IPS DF 6.9 (cell line): ENCODE measurements at places on chromosomes 6 and 20.

DNA sequence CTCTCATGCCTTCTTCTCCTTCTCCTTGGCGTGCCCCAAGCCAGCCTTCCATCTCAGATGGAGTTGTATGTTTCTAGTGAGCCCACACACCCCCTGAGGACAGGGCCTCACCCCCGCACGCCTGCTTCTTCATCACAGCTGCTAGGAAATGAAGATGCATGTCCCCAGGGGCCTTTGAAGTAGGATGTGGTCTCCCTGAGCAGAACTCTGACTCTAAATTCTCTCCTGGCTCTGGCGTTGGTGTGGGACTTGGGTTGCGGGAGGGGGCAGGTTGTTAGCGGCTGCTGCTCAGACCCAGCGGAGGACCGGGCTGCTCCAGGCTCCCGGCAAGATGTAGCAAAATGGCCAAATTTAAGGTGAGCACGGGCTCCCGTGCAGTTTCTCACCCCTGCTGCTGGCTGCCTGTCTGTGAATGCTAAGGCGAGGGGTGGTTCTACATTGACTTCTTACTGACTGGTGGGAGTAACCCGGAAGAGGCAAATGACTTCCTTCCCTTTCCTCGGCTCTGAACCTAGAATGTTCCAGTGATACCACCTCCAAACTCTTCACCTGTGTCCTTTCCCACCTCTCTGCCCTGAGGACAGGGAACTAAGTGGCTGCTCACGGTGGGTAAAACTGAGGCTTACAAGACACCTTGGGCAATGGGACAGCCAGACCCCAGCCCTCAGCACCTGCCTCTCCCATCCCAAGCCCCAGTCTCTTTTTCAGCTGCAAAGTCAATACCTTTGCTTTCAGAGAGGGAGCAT lies 8.8 kb downstream of the SYNJ2 start:
- no peak for DNase-seq

GRCh38 chr6:158711264-158711663 lies 61.4 kb downstream of the SYTL3 start:
- DNase-seq, result no peak

- no peak for DNase-seq
Observed at GRCh38 chr6:139248911-139249310, 42.9 kb downstream of the TXLNB start.

GRCh38 chr6:14396392-14396791 lies 278.8 kb downstream of the CD83 start:
- DNase-seq, result no peak

DNA sequence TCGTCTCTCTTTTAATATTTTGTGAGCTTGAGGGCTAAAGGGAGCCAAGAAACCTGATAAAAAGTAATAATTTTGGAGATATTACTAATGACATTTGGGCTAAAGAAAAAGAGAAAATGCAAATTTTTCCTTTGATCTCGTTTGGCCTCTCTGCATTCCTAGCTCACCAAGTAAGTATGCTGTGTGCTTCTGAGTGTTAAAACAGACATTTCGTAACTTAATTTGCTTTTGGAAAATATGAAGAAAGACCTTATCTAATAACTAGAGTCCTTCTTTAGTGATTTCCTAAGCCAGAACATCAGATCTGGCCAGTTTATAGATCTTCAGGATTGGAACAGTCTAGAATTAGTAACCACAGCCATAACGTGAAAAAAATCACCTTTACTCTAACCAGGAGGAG lies 872.9 kb upstream of the SLC35B3 start:
- DNase-seq, result no peak

- no peak for DNase-seq
Observed at GRCh38 chr20:57381596-57382503, 9.3 kb upstream of the RBM38 start.

GRCh38 chr20:58001381-58001780 lies 227.1 kb downstream of the ANKRD60 start:
- no peak for DNase-seq

- no peak for DNase-seq
Observed at GRCh38 chr6:15518057-15518456, 144.8 kb downstream of the DTNBP1 start.

DNA sequence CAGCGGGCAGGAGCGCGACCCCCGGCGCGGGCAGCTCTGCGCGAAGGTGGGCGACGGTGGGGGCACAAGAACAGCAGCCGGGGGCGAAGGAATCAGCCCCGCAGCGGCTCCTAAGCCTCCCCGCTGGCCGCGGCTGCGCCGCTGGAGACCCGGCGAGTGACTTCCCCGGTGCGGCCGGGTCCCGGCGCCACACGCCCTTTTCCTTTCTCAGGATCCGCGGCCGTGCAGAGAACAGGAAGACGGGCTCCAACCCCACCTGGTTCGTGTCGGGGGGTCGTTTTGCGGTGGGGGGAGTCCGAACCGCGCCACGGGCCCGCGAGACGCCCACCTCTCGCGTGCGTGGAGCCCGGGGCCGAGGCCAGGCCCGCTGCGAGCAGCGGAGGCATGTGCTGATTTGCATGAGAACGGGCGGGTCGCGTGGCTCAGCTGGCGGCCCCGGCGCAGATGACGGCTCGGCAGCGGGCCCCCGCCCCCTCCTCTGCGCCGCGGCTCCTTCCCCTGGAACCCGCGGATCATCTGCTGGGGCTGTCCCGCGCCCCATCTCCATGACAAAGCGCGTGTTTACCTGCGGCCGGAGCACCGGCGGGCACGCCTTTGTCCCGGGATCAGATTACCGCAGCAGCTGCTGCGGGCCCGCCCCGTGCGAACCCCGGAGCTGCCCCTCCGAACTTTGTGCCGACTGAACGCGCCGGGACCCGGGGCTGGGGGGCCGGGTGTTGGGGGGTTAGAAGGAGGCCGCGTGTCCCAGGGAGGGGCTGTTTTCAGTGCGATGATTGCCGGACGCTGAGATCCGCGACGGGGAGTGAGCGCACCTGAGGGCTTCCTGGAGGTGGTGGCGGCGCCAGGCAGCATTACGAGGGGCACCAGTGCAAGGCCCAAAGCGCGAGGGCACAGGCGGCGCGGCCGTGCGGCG lies 4.9 kb upstream of the DLL1 start:
- no peak for DNase-seq

DNA sequence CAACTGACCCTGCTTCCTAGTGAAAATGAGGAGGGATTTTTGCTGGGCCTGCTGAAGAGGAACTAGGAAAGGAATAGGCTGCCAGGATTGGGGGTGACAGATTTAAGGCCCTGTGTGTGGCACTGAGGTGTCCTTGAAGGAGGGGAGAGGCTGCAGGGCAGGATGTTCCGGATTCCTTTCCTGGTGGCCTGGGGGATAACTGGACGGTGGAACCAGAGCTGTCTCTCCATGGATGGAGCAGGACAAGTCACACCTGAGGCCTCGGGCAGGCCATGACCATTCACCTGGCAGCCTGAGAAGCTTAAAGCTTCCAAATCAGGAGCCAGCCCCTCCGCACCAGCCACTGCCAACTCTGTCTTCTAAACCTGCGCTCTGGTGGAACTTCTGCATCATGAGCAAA lies 56.0 kb upstream of the SLC22A23 start:
- DNase-seq, result no peak

- DNase-seq, result no peak
Observed at GRCh38 chr6:158184608-158185007, 16.5 kb downstream of the GTF2H5 start.

DNA sequence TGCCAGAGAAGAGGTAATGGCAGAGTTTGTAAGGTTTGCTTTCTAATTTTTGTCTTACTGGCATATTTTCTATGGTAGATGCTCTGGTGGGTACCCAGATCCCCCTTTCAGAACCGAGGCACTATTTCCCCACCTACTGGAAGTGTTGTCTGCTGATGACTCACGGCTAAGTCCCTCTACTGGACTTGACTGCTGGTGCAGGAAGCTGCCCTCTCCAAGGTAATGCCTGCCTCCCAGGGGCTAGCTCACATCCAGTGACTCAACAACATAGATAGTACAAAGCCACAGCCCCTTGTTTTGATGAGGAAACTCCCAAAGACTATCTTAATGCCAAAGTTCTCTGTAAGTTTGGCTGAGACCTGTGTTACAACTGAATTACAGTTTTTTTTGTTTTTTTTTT lies 285.4 kb upstream of the FLRT3 start:
- no peak for DNase-seq

GRCh38 chr6:77217896-77218295 lies 245.4 kb downstream of the HTR1B start:
- no peak for DNase-seq

DNA sequence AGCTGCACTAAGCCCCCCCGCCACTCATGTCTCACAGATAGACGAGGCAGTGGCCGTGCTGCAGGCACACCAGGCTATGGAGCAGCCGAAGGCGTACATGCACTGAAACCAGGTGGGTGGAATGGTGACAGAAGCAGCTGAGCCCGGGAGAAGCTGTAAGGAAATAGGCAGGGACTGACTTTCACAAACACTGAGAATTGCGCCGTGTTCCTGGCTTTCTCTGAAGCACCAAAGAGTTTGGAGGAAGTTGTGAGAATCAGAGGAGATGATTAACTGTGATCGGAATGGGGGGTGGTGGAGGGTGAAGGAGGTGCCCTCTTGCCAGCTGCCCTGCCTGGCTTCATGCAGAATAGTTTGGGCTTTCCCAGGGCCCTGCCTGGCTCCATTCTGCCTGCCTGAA lies 21.6 kb downstream of the TOMM34 start:
- no peak for DNase-seq

GRCh38 chr20:48659858-48660257 lies 167.9 kb downstream of the PREX1 start:
- DNase-seq, result no peak

- DNase-seq, result no peak
Observed at GRCh38 chr20:35257175-35257909, 20.6 kb downstream of the MMP24OS start.

GRCh38 chr6:47416396-47417345 lies 60.9 kb upstream of the CD2AP start:
- no peak for DNase-seq

DNA sequence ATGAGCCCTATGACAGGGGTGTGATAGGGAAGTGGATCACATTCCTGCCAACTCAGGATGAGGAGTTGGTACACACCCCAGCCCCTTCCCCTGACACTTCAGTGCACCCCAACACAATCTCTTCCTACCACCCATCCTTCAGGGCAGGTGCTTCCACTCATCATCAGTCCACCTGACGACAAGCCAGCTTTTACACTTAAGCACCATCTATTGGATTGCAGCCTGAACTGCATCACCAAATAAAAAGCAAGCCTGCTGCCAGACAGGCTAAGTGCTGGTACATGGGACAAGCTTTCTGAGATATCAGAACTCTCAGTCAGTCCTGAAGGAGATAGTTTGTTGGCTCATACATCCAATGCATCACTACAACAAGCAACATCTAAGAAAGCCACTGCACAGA lies 69.0 kb upstream of the TMEM200A start:
- DNase-seq, result no peak

- no peak for DNase-seq
Observed at GRCh38 chr6:158703111-158703836, 53.4 kb downstream of the SYTL3 start.

- no peak for DNase-seq
Observed at GRCh38 chr6:166712286-166713228, 85.5 kb upstream of the RPS6KA2 start.

DNA sequence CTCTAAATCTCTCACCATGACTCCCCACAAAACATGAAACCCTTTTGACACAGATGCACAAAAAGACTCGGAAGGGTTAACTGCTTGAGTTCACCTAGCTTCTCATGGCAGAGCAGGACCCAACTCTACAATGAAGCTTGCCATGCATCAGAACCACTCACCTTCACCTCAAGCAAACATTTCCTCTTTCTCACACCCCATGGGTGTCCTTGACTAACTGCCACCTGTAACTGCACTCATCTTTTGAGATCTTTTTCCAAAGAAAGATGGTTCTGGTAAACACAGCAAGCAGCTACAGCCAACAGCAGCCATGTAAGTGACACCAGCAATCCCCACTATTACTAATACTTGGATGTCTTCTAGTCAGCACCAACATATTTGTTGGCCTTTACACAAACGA lies 76.5 kb downstream of the EFHC1 start:
- no peak for DNase-seq

DNA sequence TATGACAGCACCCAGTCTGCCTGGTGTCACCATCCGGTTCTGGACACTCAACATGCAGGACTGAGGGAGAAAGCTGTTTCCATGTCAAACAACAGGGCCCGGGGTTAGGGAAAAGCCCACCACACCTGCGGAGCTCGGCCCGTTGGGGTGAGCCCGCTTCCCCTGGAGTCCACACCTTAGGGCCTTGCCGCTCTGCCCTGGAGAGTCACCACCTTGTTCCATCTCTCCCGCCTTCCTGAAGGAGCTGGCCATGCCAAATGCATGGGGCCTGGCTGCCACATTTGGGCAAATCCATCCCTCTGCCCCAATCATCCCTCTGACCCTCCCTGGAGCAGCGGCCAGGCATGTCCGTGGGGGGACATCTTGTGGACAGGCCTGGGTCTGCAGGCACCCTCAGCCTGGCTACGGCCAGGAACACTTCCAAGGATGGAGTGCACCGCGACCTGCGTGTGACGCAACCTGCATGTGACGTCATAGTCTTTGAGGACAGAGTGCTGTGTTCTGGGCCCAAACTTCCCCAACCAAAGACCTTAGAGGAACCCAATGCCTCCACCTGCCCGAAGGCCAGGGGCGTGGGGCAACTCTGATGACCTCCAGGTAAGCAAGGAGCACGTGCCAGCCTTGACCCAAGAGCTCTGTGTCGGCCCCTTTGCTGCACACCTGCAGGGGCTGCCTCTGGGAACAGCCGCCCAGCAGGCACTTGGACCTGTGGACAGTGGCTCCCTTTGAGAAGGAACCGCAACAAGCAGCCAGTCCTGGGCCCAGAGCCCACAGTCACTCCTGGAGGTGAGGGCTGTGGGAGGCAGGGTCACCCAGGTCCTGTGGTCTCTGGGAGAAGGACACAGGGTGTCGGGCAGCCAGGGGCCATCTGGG lies 1.7 kb downstream of the CABLES2 start:
- no peak for DNase-seq

DNA sequence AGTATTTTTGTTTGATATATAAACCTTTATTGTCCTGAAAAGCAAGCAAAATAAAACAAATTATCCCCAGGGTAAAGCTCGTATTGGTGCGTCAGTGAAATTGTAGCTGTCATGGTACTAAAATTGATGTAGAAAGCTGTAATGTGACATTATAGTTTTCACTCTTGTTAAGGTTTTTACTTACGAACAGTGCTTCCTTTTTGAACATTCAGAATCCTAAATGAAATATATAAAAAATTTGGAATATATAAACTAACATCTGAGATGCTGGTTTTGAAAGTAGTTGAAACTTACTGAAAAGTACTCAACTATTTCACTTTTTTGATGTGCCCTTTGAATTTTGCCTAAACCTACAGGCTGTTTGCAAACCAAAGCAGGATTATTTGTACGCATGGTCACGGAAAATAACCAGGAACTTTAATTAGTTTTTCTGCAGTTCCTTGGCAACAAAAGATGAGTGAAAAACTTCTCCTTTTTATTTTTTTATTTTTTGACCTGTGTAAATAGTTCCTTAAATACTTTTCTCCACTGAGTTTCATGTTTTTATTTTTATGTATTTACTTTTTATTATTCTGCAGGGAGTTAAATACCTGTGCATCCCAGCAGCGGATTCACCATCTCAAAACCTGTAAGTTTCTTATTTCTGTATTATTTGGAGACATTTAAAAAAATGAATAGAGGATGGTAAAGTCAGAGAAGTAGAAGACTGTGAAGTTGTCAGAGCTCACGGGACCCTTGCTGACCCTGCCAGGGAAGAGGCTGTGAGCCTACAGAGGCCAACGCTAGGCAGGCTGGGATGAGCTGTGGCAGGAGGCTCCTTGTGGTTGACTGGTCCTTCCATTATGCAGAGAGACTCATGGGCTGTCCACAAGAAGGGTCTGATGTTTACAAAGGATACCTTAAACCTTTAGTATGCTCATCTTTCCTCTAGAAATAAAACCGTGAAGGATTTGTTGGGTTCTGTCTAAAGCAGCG lies 42.5 kb downstream of the DUSP22 start:
- no peak for DNase-seq

GRCh38 chr20:10376270-10377075 lies 57.5 kb downstream of the MKKS start:
- DNase-seq, result no peak

GRCh38 chr20:46784436-46785127 lies 75.1 kb downstream of the SLC2A10 start:
- DNase-seq, result no peak
